IMR-90 (cell line): ENCODE measurements at places on chromosomes 11 and 22. TPM values are rescaled to one million over a fixed set of nuclear protein-coding genes. Genes with fewer than 3 reads are reported as not detected.
A peak's percentile ranks its signal among the peaks of the same experiment; 100 is the strongest.

- DNase-seq = peak; percentile 77
Observed at GRCh38 chr11:125621995-125622394, 3.0 kb upstream of the CHEK1 start.

DNA sequence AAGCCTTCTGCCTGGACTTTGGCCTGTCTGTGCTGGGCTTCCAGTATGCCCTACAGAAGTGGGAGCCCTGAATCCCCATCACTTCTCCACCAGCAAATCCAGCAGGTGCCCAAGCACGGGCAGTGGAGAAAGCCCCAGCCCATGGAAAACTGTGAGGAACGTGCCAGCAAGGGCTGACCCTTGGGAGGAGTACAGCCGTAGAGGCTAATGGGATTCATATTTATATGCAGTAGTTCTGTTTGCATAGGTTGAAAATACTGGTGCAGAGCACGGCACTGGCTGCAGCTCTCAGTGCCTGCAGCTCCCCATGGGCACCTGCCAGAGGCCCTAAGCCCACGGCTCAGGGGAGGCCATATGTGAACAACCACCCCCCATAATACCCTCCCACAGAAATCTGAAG, 10.1 kb downstream of the NAGA start:
- DNase-seq = no peak

GRCh38 chr22:36017651-36018091, 11.0 kb downstream of the RBFOX2 start:
- DNase-seq = no peak

GRCh38 chr11:132866783-132867545, 665.3 kb downstream of the OPCML start:
- peak; percentile 37 for DNase-seq

- no peak for DNase-seq
Observed at GRCh38 chr11:34756591-34756990, 135.7 kb downstream of the EHF start.

GRCh38 chr11:84264066-84264465, 977.9 kb upstream of the CCDC90B start:
- no peak for DNase-seq

DNA sequence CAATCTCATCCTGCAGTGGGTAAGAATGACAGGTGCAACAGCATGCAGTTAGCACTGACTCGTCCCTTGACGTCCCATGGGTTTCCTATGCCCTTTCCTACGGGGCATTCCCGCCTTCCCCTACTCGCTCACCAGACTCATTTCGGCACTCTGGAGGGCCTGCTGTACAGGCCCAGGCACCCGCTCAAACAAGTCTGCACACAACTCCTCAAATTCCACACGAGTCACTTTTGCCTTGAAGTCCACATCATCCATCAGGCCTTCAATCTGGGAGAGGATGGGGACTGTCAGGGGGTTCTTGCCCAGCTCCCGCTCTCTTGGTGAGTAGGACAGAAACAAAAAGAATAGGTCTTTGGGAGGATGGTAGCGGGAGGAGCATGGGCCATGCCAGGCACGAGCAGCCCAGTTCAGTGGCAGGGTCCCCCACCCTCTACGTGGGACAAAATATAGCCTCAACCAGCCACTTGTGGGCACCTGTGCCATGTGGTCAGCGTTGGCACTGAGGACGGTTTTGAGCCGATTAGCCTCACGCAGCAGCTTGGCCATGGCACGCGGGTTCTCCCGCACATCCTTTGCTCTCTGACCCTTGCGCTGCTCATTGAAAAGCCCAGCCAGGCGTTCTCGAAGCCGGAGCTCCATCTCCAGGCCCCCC, 4.7 kb downstream of the HYOU1 start:
- no peak for DNase-seq

- no peak for DNase-seq
Observed at GRCh38 chr11:114216796-114217180, 79.4 kb upstream of the NNMT start.

DNA sequence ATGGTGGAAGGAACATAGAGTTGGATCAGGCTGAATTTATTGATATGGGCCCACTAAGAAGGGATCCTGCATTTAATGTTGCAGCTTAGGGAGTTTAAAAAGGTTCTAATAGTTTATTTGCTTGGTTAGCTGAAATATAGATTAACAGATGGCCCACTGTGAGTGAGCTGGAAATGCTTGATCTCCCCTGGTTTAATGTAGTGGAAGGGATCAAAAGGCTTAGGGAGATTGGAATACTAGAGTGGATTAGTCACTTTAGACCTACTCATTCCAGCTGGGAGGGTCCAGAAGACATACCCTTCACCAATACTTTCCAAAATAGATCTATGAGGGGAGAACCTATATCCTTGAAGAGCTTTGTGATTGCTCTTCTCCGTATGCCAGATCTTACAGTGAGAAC, 130.1 kb upstream of the ZC3H12C start:
- DNase-seq = no peak

DNA sequence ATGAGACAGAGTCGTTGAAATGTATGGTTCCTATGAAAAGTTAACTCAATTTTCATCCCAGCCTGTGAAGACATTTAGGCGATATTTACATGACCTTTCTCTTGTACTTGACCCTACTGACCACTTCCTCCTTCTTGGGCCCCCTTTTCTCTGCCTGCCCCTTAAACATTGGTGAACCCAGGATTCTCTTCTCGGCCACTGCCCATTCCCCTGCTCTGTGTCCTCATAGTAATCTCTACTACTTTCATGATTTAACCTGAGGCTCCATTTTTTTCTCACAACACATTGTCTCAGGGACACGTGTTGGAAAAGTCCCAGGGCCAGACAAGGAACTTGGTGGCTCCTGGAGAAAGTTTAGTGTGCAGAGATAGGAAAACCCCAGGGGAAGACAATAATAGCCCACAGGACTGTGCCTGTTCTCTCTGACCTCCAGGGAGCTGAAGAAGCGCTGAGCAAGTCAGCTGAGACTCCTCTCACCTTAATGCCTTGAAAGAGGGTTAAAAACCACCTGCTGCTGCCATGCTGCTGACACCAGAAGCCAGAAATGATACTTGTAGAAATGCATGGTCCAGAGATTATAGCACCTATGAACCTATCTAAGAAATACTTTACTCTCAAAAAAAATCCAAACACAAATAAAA, 42.5 kb upstream of the SPATA19 start:
- no peak for DNase-seq

DNA sequence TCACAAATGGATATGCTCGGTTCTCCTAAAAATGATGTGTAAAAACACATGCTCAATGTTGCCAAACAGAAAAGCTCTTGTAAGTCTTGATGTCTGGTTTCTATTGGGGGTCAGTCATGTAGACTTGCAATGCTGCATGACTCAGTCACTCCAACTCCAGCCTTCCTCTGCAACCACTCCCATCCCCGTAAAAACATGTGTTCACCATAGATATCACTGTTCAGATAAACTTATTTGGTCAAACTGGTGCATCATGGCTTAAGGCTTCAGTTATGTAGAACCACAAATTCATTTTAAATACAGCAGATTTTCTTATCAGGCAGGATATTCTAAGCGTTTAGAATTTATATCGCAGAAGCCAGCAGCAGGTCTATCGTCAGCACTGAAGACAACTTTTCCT, 298.4 kb upstream of the LUZP2 start:
- peak; percentile 41 for DNase-seq

GRCh38 chr11:9377036-9377435, 7.4 kb upstream of the IPO7 start:
- DNase-seq = no peak

DNA sequence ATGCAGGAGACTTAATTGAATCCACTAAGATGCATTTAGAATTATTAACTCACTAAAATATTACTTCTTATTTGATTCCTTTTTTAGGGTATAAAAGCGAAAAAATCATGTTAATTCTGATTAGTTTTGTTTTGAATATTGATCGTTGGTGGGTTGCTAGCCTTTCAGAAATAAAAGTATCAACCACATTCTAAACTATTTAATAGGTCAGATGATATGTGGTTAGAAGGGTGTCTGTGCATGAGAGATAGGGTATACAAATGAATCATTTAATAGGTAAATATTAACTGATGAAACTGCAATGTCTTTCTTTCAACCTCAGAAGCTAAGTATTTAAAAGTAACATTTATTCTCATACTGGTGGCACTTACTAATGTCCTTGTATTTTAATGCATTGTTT, 515.1 kb downstream of the CNTN5 start:
- no peak for DNase-seq

- DNase-seq = no peak
Observed at GRCh38 chr22:24514241-24515026, 19.3 kb downstream of the UPB1 start.

DNA sequence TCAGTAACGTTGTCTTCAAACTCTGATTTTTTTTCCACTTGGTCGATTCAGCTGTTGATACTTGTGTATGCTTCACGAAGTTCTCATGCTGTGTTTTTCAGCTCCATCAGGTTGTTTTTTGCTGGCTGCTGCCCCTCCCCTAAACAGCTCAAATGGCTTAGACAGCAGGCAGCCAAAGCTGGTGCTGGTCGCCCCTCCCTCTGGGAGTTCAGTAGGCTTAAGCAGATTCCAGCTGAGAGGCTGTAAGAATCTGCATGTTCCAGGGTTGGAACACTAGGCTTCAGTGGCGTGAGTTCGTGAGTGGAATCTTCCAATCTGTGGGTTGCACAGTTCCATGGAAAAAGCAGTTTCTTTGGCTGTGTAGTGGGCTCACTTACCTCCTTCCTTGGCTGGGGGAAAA, 10.3 kb upstream of the FIBIN start:
- no peak for DNase-seq

GRCh38 chr11:47415091-47415854, 6.9 kb downstream of the SLC39A13 start:
- DNase-seq = no peak

- no peak for DNase-seq
Observed at GRCh38 chr22:33817512-33818127, 102.7 kb downstream of the LARGE1 start.

DNA sequence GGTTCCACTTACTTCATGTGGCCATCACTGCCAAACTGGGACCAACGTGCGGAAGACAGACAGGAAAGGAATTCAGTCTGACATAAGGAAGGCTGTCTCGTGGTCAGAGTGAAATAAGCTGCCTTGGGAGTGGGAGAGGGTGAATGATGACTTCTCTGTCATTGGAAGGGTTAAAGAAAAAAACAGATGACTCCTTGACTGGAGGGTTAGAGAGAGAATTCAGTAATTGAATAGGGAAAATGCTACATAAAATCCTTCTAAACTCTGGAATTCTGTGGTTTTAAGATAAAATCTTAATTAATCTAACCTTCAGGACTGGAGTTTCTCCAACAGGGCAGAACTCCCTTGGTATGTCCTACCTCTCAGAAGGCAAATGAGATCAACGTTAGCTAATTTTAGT, 33.8 kb downstream of the RAB30 start:
- no peak for DNase-seq

DNA sequence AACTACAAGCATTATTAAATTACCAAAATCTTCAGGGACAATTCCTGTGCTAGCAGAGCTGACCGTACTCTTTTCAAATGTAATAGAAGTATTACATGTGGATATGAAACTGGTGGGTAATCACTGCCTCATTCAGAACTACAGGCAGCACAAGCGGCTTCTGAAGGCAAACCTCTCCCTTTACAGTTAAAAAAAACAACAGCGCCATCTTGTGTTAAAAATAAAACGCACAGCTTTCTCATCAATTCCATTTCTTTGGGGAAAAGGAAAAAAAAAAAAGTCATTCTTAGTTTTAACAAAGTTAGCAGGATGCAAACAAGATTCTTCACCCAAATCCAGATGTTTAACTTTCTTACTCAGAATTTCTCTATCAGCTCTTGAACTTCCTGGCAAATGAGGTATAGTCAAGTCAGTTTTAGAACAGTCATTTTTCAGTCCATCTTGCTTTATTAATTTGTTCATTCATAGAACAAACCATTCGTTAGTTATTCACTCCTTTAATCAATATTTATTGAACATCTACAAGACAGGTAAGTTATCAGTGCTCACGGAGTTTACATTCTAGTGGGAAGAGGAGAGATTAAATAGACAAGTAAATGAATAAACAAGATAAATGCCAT, 331.8 kb upstream of the MPPED2 start:
- peak; percentile 42 for DNase-seq

DNA sequence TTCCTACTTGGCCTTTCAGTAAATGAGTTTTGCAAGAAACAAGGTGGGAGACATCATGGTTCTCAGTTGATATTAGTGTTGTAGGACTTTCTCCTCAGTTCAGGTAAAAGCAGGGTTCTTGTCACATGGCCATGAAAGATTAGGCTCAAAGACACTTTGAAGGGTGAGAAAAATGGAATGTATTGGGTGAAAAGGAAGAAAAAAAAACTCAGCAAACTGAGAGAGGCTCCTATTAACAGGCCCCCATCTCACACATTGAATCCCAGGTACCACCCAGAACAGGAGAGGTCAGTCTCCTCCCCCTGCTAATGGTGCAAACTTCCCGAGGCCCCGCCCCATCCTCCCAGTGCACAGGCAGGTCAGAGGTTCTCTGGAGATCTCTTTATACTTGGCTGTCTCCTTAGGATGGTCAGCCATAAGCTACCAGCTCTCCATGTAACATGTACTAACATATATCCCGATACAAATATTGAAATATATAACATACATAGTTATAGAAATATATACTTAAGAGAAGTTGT, 62.2 kb downstream of the MICAL2 start:
- no peak for DNase-seq

DNA sequence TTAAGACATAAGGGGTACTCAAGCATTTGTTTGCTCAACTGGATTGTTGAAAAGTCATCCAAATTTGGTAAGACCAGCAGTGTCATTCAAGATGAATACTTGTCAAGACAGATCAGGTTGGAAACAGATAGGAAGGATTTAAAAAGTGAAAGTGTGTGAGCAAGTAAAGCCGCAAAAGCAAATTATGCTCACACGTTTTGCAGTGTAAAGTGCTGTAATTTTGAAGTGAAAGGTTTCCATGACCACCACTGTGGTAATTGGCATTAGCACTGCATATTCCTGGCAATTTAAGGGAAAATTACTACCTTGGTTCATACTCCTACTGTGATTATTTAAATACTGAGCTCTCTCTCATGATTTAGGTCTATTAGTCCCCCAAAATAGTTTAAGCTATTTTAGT, 704.1 kb upstream of the CCDC179 start:
- no peak for DNase-seq

Gene SLC22A12
- total RNA-seq = not detected in 2 replicates

Gene CCDC81
- total RNA-seq = 5.6 and 6.5 TPM in 2 replicates

Gene OR52E8
- total RNA-seq = not detected in 2 replicates

Gene MRGPRX1
- total RNA-seq = not detected in 2 replicates

Gene OR52D1
- not detected in 2 replicates for total RNA-seq

Gene WBP2NL
- not detected in 2 replicates for total RNA-seq

Gene SLC1A2
- total RNA-seq = 0.54 and 0.56 TPM in 2 replicates

Gene TMPRSS4
- total RNA-seq = not detected in 2 replicates

Gene INPP5J
- total RNA-seq = 0.28 and 0.36 TPM in 2 replicates

Gene EHF
- under 0.01 TPM in 1 of 2 replicates, not detected in the other for total RNA-seq

Gene RASGRP2
- not detected in 2 replicates for total RNA-seq

Gene NXPE2
- not detected in 2 replicates for total RNA-seq
